Activated CD8-positive, alpha-beta memory T cell treated with anti-CD3 and anti-CD28 coated beads, Interleukin-2, amount 10 ng/mL, durations not matched to agents 7 days and 5 days (primary cell): ENCODE measurements at places on chromosomes 16 and 17.

- H3K27ac ChIP-seq, result no peak overlapping the region
- no peaks in the 10 kb centered on the region for H3K4me1 ChIP-seq
- H3K27me3 ChIP-seq, result peaks cover 23% of the 10 kb centered on the region
- no peaks in the 10 kb centered on the region for H3K36me3 ChIP-seq
- H3K4me3 ChIP-seq, result no peak overlapping the region
These were observed 34.1 kb upstream of the ABCA3 start for GRCh38 chr16:2374644-2375043.

DNA sequence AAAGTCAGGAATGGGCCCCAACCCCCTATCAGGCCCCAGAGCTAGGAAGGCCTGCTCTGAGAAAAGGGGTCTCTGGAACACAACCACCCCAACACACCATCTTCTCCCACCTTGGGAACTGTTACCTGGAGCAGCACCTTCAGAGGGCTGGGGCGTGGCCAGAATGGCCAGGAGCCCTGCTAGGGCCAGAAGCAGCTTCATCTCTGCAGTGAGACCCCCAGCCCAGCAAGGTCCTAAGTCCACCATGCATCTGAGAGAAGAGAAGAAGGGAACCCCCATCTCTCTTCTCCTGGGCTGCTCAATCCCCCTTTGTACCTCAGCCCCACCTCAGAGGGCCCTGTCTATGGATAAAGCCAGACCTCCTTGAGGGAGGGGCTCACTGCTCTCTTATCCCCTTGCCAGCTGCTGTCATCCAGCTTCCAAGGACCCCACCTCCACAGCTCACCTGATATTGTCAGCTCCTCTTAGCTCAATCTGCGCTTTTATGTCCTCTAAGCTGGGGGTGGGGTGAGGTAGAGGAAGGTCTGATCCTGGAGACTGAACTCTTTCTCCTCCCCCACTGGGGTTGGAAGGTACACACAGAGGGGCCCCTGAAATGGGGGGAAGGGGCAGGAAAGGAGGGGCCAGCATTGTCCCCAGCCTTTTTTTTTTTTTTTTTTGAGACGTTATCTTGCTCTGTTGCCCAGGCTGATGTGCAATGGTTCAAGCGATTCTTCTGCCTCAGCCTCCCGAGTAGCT is at the start of gene MPO:
TSS of gene MPO (minus strand) at position 456 of the 738 bp plus-strand sequence. CDS start at position 279, 177 bp downstream.
- no peaks in the 10 kb centered on the region for H3K36me3 ChIP-seq
- H3K27ac ChIP-seq, result no peak within 1 kb of the TSS
- DNase-seq, result peak; percentile 33
- peaks cover 49% of the 10 kb centered on the region for H3K27me3 ChIP-seq

GRCh38 chr16:84408314-84408690 is 40.0 kb downstream of the ATP2C2 start:
- no peak overlapping the region for H3K27ac ChIP-seq
- no peak overlapping the region for H3K4me3 ChIP-seq
- no peaks in the 10 kb centered on the region for H3K4me1 ChIP-seq
- H3K36me3 ChIP-seq, result no peaks in the 10 kb centered on the region

GRCh38 chr16:79257953-79258490 is 342.5 kb downstream of the MAF start:
- no peak overlapping the region for H3K27ac ChIP-seq
- H3K4me1 ChIP-seq, result no peaks in the 10 kb centered on the region
- no peak overlapping the region for H3K4me3 ChIP-seq
- H3K36me3 ChIP-seq, result no peaks in the 10 kb centered on the region
- DNase-seq, result no peak

DNA sequence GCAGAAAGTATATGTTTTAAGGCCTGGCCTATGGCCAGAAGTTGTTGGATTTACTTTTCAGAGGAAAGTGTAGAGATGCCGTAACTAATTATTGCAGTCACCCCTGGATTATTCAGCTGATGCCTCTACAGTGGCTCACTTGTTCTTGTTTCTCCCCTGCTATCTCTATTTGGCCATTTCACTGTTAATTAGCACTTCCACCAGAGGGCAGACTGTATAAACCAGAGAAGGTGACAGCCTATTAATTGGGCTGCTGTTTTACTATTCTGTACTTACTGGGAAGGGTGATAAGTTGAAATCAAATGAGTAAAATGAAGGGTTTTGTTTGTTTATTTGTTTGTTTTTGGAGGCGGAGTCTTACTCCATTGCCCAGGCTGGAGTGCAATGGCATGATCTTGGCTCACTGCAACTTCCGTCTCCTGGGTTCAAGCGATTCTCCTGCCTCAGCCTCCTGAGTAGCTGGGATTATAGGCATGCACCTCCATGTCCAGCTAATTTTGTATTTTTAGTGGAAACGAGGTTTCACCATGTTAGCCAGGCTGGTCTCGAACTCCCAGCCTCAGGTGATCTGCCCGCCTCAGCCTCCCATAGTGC is 66.0 kb downstream of the CDK12 start:
- no peak overlapping the region for H3K4me3 ChIP-seq
- peaks cover 8% of the 10 kb centered on the region for H3K4me1 ChIP-seq
- no peak overlapping the region for H3K27ac ChIP-seq
- H3K27me3 ChIP-seq, result no peaks in the 10 kb centered on the region
- no peak for DNase-seq

DNA sequence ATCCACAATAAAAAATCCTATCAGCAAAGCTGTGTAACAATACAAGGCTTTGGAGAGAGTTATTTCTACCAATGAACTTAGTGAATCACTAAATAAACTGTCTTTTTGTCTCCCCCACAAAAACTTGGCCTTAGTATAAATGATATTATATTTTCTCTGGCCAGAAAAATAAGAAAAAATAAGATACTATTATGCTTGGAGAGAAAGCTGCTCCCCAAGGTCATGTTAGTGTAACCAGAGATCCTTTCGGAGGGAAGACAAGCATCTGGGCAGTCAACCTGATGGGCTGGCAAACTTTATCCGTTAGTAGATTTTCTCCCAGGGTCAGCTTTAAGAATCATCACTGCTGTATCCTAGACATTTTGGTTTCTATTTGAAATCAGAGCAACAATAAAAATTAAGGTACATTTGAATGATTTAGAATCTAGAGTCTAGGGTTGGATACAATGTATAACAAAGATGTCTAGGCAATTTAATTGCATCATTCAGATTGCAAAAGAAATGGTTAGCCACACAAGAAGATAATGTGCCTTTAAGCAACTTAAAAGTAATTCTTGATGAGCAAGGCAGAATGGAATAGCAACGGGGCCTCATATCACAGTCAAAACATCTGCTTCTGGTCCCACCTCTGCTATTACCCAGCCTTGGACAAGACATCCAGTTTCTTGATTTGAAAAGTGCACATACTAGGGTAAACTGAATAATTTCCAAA is 280.4 kb downstream of the SLC39A11 start:
- no peak overlapping the region for H3K27ac ChIP-seq
- DNase-seq, result no peak
- H3K36me3 ChIP-seq, result peaks cover 11% of the 10 kb centered on the region
- H3K27me3 ChIP-seq, result no peaks in the 10 kb centered on the region
- no peaks in the 10 kb centered on the region for H3K4me1 ChIP-seq

DNA sequence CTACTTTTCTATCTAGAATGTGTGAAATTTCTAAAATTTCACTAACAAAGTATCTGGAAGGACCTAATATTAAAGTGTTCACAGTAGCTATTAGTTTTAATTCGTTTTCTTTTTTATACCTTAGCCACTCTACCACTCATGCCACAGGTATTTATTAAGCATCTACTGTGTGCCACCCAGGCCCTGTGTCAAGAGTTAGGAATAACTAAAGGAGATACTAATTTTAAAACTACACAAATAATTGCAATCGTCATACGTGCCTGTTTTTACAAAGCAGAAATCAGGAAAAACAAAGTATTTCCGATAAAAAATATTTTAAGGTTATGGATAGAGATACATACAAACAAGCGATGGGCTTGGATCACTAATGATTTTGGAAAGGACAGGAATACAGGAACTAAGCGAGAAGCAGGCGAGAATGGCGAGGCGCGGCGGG is 483 bp upstream of the EEF2K start:
- DNase-seq, result no peak
- peak overlapping the region; percentile 97 for H3K4me3 ChIP-seq
- H3K4me1 ChIP-seq, result peaks cover 38% of the 10 kb centered on the region
- peaks cover 13% of the 10 kb centered on the region for H3K36me3 ChIP-seq
- peak overlapping the region; percentile 69 for H3K27ac ChIP-seq
- H3K27me3 ChIP-seq, result no peaks in the 10 kb centered on the region

GRCh38 chr17:60435244-60436167 is 13.2 kb downstream of the CHCT1 start:
- peaks cover 2% of the 10 kb centered on the region for H3K27me3 ChIP-seq
- peak; percentile 63 for DNase-seq
- no peak overlapping the region for H3K27ac ChIP-seq
- no peaks in the 10 kb centered on the region for H3K36me3 ChIP-seq
- no peak overlapping the region for H3K4me3 ChIP-seq

DNA sequence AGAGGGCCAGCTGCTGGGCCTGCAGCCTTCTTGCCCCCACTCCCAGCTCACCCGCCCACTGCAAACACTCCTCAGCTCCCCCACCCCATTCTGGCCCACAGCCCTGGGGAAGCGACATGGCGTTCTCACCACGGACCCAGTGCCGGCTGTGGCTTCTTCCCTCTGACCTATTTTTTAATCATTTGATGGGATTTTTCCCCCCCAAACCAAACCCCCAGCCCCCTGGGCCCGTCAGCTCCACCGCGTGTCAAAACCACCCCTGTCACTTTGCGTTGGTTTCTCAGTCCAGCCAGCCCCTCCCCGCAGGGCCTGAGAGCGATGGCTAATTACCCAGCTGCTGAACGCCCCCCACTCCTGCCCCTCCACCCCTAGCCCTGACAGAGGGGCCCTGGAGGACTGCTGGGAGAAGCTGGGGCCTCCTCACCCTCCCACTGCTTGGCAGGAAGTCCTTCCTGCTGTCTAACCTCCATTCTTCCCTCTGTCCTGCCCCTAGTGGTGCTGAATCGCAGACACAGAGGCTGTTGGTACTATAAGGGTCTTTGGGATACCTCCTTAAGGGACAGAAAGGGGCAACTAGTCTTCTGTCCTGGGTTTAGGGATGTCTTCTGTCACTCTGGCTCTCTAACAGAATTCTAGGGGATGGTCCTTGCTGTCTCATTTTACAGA is 7.5 kb upstream of the TBX21 start:
- no peaks in the 10 kb centered on the region for H3K36me3 ChIP-seq
- H3K27ac ChIP-seq, result no peak overlapping the region
- peaks cover 76% of the 10 kb centered on the region for H3K4me1 ChIP-seq
- H3K4me3 ChIP-seq, result no peak overlapping the region
- H3K27me3 ChIP-seq, result no peaks in the 10 kb centered on the region
- no peak for DNase-seq
